Activated CD4-positive, alpha-beta memory T cell treated with anti-CD3 and anti-CD28 coated beads, Interleukin-2, amount 10 ng/mL, durations not matched to agents 7 days and 5 days (primary cell): ENCODE measurements at places on chromosomes 13 and 19. TPM values are rescaled to one million over a fixed set of nuclear protein-coding genes. Genes with fewer than 3 reads are reported as not detected.

Gene FPR1
- total RNA-seq: not detected

Gene FLT1
- 2.0 TPM for total RNA-seq

Gene DIAPH3
- 23.2 TPM for total RNA-seq

Gene ANGPTL8
- not detected for total RNA-seq

Gene OR7C1
- total RNA-seq: not detected

Gene SNRNP70
- 179 TPM for total RNA-seq

Gene PSG7
- total RNA-seq: not detected

Gene C19orf81
- not detected for total RNA-seq

Gene IRGC
- not detected for total RNA-seq

Gene PLVAP
- total RNA-seq: not detected

Gene TMEM190
- total RNA-seq: not detected

Gene ZNF560
- not detected for total RNA-seq

Gene ZBTB7A
- total RNA-seq: 53.5 TPM

Gene KLHL26
- 11.0 TPM for total RNA-seq

Gene PRSS57
- total RNA-seq: not detected
